NCI-H2029 treated with DMSO at 0.1 percent for 48 hours (cell line): ENCODE measurements at places on chromosomes 13 and 19.

GRCh38 chr19:50461066-50461875, 15.0 kb upstream of the EMC10 start:
- peak; percentile 43 for DNase-seq

GRCh38 chr19:52602941-52603340, 32.9 kb downstream of the ZNF701 start:
- no peak for DNase-seq

DNA sequence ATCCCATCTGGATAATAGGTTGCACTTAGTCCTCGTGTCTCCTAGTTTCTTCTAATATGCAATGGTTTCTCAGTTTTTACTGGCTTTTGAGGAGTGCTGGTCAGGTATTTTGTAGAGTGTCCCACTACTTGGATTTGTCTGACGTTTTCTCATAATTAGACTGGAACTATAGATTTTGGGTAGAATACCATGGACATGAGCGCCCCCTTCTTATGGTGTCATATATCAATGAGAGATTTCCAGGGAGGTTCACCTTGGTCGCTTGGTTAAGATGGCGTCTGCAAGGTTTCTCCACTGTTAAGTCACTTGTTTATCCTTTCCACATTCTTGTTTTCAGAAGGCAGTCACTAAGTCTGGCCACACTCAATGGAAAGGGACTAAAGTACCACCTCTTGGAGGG, 6.7 kb downstream of the SOHLH2 start:
- no peak for DNase-seq

- no peak for DNase-seq
Observed at GRCh38 chr13:25649001-25649633, 277.3 kb downstream of the ATP8A2 start.

GRCh38 chr19:4064149-4064495, 2.6 kb downstream of the ZBTB7A start:
- no peak for DNase-seq

GRCh38 chr13:106874323-106874722, 306.4 kb upstream of the ARGLU1 start:
- DNase-seq = no peak

DNA sequence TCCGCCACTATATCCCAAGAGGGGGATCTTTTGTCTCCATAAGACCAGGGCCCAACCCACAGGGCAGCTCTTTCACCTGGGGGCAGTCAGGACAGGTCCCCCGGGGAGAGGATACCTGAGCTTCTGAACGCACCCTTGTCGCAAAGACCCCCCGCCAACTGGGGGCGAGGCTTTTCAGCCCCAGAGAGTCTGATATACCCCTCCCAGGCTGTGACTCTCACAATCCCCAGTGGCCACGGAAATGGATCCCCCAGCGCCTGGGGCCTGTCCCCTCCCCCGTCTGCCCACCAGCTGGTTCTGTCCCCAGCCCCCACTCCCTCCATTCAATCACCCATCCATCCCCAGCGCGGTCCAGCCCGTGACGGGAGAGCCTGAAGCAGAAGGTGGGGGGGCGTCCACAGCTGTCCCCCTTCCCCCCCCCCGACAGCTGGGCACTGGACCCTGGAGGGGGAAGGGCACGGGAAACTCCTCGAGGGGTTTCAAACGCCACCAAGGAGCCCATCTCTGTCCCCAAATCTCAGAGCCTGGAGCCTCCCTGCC, 823 bp downstream of the DOCK6 start:
- no peak for DNase-seq

DNA sequence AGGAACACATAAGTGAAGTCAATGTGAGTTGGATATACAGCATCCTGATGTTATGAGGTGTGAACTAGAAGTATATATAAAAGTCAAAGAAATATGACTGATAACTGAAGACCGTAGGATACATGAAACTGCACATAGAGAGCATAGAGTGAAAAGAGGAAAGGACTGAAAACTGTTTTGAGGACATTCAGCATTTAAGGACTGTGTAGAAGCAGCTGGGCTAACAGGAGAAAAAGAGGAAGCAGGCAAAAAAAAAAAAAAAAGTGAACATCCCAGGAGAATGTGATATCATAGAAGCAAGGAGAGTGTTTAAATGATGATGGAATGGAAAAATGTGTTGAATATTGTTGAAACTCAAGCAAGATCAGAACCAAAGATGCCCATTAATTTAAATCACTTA, 363.5 kb downstream of the PCDH20 start:
- no peak for DNase-seq

- DNase-seq = no peak
Observed at GRCh38 chr19:39218230-39219007, 14.4 kb upstream of the SYCN start.

- DNase-seq = no peak
Observed at GRCh38 chr13:70580825-70581224, 472.6 kb upstream of the KLHL1 start.

DNA sequence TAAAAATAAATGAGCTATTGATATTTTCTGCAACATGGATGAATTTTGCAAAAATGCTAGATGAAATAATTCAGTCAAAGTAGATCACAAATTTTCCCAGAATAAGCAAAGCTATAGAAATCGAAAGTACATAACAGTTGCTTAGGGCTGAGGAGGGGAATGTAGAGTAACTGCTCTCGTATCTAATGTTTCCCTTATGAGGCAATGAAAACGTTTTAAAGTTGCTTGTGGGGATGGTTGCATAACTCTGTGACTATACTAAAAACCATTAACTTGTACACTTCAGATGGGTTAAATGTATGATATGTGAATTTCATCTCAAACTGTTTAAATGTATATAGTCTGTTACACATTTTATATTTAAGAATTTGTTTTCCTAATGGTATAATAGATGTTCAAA, 231.7 kb downstream of the GGACT start:
- no peak for DNase-seq

DNA sequence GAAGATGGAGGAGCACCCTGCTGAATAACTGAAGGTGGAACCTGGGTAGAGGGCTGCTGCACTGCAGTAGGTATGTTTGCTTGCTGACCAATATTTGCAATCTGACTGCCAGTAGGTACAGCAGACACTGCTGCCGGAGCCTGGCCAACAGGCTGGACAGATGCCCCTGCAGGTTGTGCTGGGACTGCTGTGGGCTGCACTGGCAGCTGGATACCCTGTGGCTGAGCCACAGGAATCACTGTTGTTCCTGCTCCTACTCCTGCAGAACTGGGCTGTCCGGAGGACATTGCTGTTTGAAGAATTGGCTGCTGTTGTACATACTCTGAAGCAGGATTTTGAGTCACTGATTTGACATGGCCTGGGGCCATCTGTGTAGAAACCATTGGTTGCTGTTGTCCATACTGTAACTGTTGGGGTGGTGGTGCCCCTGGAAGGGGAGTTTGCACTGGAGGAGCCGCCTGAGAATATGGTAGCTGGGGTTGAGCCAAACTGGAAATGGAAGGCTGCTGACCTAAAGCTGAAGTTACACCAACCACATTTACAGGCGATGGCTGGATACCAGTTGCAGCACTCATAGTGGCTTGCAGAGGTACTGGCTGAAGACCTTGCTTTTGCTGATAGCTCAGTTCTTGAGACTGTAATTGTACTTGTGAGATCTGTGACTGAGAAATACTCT, 2.2 kb downstream of the TSC22D1 start:
- DNase-seq = no peak

GRCh38 chr13:42078128-42078808, 29.8 kb downstream of the DGKH start:
- DNase-seq = no peak

GRCh38 chr13:99255271-99255670, 2.9 kb downstream of the GPR18 start:
- no peak for DNase-seq

DNA sequence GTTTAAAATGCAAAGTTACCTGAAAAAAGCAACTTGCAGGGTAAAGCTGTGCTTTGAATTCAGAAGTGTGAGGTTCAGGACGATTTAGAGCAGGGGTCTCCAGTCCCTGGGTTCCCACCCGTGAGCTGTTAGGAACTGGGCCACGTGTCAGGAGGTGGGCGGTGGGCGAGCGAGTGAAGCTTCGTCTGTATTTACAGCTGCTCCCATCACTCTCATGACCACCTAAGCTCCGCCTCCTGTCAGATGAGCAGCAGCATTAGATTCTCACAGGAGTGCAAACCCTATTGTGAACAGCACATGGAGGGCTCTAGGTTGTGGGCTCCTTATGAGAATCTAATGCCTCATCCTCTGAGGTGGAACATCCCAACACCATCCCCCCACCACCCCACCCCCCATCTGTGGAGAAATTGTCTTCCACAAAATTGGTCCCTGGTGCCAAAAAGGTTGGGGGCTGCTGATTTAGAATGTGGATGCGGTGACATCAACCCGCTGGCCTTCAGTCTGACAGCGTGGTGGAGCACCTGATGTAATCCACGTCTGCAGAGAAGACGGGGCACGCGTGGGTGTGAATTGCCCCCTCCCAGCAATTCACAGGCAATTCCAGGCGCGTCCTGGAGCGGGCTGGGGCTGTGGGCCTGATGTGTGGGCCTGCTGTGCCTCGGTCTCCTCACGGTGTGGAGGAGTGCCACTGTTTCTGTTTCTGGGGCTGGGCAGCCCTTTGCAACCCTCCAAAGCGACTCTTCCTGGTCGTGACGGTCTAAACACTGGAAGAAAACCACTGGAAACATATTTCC, 214.0 kb upstream of the SOX1 start:
- peak; percentile 67 for DNase-seq

- DNase-seq = no peak
Observed at GRCh38 chr13:35771898-35772297, 295.4 kb upstream of the MAB21L1 start.

- DNase-seq = no peak
Observed at GRCh38 chr13:111296417-111296816, 24.0 kb upstream of the TEX29 start.

GRCh38 chr19:12346896-12347295, 13.5 kb upstream of the ZNF563 start:
- DNase-seq = no peak

- DNase-seq = no peak
Observed at GRCh38 chr19:12866416-12867119, 14.7 kb downstream of the DNASE2 start.

DNA sequence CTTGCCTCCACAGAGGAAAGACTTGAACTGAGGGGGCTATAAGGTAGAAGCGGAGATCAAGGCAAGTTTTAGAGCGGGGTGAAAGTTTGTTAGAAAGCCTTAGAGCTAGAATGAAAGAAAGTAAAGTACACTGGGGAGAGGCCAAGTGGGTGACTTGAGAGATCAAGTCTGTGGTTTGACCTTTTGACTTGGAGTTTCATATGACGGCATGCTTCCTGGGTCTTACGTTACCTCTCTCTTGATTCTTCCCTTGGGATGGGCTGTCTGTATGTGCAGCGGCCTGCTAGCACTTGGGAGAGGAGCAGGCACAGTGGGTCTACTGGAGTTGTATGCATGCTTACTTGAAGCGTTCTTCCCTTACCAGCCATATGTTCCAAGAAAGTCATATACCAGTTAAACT, 1768.5 kb downstream of the PCDH9 start:
- no peak for DNase-seq
